ENCODE measurements at places on chromosomes 12 and 14.

DNA sequence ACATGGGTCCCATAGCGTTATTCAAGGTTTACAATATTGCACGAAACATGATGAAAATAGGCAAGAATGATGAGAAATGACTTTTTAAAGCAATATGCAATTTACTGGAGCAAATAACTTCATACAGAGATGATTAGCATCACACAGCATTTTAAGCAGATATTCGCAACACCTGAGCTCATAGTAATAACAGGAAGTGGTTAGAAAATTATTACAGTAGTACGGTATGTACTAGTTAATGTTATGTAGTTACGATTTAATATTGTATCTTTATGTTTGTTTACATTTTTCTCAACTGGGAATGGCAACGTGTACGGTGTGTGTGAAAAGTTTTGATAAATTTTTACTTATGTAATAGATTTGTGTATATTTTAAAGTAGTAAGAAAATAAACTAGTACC is 102.6 kb downstream of the OSBPL8 start:
- no peak for DNase-seq

DNA sequence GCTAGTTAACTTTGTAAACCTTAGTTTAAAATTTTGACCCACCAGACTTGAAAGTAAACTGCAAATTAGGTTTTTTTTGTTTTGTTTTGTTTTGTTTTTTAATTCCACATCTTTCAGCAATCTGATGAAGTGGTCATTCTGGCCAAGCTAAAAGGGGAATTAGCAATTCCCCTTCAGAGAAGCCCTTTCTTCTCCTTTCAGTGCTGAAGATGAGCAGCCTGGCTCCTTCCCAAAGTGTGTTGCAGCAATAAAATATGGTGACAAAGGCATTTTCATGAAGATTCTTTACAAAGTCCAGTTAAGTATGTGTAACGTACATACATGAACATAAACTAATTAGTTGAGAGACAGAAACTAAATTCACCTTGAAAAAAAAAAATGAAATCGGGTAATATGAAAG is 380.1 kb downstream of the NOVA1 start:
- DNase-seq: no peak

DNA sequence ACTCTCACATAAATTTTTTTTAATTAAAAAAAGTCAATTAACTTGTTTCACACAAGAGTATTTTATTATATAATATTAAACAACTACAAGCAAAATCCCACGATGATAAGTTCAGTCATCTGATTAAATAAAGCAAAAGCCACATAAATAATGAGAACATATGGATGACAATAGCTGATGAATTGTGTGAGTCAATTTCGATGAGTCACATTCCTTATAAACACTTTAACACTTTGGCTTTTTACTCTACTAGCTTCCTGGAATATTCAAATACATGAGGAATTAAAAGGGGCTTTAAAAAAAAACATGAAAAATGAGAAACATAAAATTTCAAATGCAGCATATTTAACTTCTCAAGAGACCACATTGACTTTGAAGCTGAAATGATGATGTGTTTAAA is 95.3 kb downstream of the BCAT1 start:
- DNase-seq: peak; percentile 99

GRCh38 chr14:71212093-71212492 is 304.8 kb downstream of the PCNX1 start:
- DNase-seq: no peak

GRCh38 chr12:25904442-25904841 is 54.0 kb upstream of the RASSF8 start:
- DNase-seq: peak; percentile 77

DNA sequence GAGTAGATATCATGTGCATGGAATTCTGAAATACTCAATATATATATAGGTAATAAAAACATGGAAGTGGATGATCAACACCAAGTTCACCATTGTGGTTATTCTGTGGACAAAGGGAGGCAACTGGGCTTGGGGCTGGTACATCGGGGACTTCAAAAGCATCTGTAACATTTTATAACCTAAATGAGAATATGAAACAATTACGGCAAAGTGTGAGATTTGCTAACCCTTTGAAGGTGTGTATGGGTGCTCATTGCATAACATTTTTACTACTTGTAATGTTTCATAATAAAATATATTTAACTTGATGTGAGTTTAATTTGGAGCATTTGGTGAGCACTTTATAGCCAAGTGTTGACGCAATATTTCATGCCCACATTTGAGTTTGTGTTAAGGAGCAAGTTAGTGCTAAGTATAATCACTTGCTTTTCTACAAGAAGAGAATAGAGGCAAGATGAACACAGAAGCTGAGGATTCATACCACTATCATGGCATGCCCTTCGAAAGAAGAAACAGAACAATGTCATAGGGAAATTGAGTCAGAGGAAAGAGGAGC is 109.3 kb downstream of the NTN4 start:
- DNase-seq: no peak

GRCh38 chr12:2125651-2126522 is 73.1 kb downstream of the CACNA1C start:
- DNase-seq: no peak

- peak; percentile 60 for DNase-seq
Measured at GRCh38 chr14:68814539-68815297, 21.9 kb upstream of the ZFP36L1 start.

GRCh38 chr14:80862983-80863382 is 78.6 kb downstream of the CEP128 start:
- DNase-seq: no peak

- DNase-seq: no peak
Measured at GRCh38 chr12:44296624-44297197, 460.8 kb downstream of the TMEM117 start.

- no peak for DNase-seq
Measured at GRCh38 chr12:15540469-15540872, 218.2 kb downstream of the PTPRO start.

GRCh38 chr12:32181498-32182175 is 75.0 kb downstream of the BICD1 start:
- no peak for DNase-seq

GRCh38 chr12:131468206-131468605 is 242.7 kb upstream of the SFSWAP start:
- DNase-seq: no peak

- DNase-seq: no peak
Measured at GRCh38 chr12:16307856-16308475, 30.5 kb upstream of the SLC15A5 start.

- DNase-seq: no peak
Measured at GRCh38 chr12:51187370-51187987, 14.5 kb upstream of the TFCP2 start.

DNA sequence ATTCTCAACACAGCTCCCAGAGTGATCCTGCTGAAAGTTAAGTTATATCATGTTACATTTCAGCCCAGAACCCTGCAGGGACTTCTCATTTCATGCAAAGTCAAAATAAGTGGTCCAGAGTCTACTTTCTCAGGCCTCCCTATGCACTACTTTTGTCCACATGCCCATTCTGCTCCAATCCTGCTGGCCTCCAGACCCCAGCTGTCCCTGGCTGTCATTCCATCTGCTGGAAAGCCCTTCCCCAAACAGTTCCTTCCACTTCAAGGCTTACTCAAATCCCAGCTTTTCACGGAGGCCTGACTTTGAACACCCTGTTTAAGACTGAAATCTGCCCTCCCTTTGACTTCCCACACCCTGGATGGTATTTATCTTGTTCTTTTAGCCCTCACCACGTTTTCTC is 109.8 kb upstream of the DNM1L start:
- no peak for DNase-seq

- DNase-seq: peak; percentile 66
Measured at GRCh38 chr12:15689751-15690191, 99.4 kb downstream of the EPS8 start.

DNA sequence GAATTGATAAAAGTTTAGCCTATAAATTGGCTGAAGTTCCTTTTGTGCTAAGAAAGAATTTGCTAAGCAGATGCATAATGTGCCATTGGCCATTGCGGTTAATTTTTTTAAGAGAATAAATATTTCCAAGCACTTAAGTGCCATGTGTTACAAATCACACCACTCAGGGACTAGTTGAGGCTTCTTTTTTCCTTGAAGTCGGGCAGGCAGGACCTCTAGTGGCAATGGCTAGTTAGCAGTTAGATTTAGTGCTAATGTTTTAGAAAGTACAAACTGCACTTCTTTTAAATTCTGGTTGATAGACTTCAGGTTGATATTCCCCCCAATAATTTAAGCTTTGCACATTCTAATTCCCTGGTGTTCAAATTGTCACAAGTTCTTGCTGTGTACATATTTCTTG is 294.3 kb downstream of the APAF1 start:
- DNase-seq: peak; percentile 79

GRCh38 chr14:66992776-66993175 is 196.5 kb upstream of the GARIN2 start:
- peak; percentile 7 for DNase-seq

- DNase-seq: no peak
Measured at GRCh38 chr14:76257842-76258397, 106.2 kb downstream of the GPATCH2L start.

GRCh38 chr14:80959496-80959895 is 4.1 kb downstream of the TSHR start:
- DNase-seq: no peak

GRCh38 chr14:104917993-104918392 is 6.7 kb upstream of the PLD4 start:
- no peak for DNase-seq

DNA sequence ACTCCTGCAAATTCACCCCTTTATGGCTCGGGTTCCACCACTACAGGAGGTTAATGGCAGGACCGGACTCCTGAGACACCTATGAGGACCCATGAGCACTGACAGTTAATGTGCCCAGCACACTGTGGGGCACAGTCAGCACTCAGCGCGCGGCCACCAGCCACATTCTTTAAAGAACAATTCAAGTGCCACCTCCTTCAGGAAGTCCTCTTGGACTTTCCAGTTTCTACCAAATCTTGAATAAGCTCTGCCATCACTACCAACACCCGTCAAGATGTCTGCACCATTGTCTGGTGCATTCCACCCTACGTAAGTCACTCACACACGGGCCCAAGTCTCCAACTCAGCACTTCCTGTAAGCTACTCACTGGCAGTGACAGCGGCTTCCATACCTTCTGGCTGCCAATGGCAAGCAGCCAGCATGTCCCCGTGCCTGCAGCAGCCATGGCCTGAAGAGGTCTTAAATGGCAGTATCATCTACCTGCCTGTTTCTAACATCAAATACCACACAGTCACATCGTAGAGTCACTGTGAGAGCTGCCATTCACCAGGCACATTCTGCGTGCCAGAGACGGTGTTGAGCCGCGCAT is 48.5 kb downstream of the CDC42BPB start:
- DNase-seq: no peak

DNA sequence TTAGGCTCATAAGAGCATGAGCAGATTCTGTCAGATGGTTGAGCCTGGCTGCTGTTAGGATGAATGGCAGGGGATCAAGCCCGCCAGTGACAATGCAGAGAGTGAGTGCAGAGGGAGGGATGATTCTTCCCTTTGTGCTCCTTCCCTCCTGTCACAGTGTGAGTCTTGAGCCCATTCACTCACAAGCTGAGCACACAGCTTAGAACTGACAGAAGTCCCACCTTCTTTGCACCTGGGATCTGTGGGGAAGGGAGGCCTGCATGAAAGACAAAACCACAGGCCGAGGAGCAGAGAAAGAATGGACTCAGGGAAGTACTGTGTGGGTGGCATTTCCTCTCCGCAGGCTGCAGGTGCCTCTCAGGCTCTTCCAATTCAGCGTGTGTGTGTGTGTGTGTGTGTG is 160.6 kb downstream of the KCNA5 start:
- no peak for DNase-seq

- DNase-seq: no peak
Measured at GRCh38 chr14:97948841-97949240, 1151.7 kb downstream of the VRK1 start.

GRCh38 chr12:32272465-32272864 is 126.9 kb upstream of the FGD4 start:
- DNase-seq: no peak

DNA sequence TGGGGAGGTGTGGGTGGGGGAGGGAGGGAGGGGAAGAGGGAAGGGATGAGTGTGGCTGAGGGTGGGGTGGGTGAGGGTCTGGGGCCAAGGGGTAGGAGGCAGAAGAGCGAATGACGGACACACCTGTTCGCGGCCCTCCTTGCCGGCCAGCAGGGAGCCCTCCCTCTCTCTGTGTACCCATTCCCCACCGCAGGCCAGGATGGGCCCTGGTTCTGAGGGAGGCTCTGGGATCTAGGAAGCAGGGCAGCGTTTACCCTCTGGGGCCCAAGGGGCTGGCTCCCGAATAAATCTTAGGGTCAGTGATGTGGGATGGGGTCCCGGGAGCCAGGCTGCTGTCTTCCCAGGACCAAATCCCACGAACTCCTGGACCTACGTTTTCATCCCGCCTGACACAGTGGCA is 46.0 kb upstream of the ESRRB start:
- DNase-seq: no peak

GRCh38 chr12:4539167-4539870 is 629 bp downstream of the RAD51AP1 start:
- DNase-seq: peak; percentile 93

GRCh38 chr14:28773861-28774691 is 7.5 kb downstream of the FOXG1 start:
- DNase-seq: peak; percentile 88

DNA sequence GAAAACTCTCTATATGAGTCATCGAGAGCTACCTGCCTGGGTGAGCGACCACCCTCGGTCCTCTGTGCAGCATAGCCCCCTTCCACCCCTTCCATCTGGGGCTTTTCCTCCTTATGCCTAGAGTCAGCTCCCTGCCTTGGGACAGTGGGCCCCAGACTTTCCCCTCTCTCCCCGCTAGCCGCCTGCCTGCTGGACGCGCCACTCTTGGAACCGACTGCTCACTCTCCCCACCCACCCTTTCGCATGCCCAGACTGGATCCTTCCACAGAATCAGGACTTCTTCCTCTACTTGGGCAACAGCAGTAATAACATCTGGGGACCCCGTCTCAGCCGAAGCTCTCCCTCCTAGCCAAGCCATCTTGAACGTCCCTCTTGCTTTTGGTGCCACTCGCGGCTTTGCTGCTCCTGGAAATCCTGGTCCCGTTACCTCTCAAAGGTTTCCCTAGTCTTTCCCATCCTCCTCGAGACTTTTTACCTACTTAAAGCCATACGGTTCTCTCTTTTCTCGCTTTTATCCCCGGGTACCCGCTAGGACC is 671 bp downstream of the ESYT1 start:
- no peak for DNase-seq

All from DMS53 (cell line).